NCI-H1048 (cell line): ENCODE measurements at places on chromosomes 12 and 14.

DNA sequence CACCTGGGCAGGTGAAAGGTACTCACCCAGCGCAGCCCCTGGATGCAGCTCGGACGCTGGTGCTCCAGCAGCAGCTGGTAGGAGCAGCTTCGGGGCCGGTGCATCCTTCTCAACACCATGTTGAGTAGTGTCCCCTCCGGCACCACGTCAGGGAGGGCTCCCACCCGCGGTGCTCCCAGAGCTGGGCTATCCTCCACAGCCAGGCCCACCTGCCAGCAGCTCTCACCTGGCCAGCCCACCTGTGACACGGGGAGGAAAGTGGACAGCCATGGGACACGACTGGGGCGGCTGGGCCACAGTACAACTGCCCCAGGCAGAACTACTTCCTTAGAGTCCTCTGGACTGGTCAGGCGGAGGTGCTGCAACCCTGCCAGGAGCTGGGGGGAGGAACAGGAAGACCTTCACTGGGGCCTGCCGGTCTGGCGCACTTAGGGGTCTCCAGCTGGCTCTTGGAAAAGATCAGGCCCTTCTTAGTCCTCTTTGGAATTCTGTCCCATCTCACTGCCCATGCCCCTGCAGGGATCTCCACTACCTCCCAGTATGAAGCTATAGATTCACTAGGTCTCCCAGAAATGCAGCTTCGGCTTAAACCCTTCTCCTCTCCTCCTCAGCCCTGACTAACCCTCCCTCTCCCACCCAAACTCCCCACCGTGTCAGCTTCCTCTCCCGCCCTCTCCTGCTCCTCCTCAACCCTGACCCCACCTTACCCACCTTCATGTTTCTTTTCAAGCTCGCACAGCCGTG lies 668 bp downstream of the RAPGEF3 start:
- no peak for DNase-seq

- DNase-seq = peak; percentile 83
Measured at GRCh38 chr12:53696285-53696654, 20.4 kb upstream of the ATP5MC2 start.

GRCh38 chr12:29771165-29771564 lies 12.6 kb downstream of the TMTC1 start:
- DNase-seq = no peak

GRCh38 chr12:18755341-18755740 lies 17.4 kb downstream of the CAPZA3 start:
- DNase-seq = no peak

- DNase-seq = no peak
Measured at GRCh38 chr12:29242921-29243431, 93.9 kb downstream of the FAR2 start.

DNA sequence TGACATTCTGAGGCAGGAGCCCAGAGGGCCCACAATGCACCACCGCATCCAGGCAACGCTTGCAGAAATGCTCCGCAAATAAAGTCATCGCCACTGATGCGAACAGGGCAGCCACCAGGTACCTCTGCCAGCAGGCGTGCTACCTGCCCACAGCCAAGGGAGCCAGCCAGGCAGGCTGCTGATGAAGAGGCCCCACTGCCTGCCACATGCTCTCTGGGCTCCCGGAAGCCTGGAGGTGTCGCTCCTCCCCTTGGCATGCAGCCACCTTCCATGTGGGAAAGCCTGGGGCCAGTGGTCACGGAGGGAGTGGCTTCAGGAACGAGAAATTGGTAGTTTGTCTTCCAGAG lies 14.7 kb downstream of the GPR132 start:
- DNase-seq = no peak

- DNase-seq = no peak
Measured at GRCh38 chr12:109047081-109047805, 5.1 kb upstream of the USP30 start.

- DNase-seq = no peak
Measured at GRCh38 chr12:29053567-29053966, 95.5 kb upstream of the FAR2 start.

DNA sequence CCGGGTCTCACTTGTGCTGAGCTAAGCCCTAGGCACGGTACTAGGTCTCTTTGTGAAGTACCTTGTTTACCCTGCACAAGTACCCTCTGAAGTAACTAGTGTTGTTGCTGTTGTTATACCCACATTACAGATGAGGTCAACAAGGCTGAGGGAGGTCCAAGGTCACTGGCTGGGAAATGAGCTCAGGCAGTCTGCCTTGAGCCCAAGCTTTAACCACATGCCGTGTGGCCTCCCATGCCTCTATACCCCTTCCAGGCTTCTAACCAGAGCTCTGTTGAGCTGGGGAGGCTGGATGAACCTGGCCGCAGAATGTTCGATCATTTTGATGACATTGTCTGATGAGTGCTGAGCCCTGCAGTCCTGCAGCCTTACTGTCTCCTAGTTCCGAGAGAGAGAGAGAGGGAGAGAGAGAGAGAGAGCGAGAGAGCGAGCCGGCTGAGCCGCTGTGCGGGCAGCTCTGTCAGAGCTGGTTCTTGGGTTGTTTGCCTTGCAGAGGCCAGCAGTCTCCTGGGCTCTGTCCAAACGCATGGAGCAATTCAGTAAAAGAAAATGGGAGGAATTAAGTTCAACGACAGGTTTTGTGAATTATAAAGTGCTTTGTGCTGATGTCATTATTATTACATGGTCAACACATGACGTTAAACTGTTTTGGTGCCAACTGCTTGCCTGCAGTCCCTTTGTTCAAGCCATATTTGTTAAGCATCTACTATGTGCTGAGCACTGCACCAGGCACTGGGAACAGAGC lies 13.1 kb downstream of the JDP2 start:
- DNase-seq = no peak
